ENCODE measurements at places on chromosomes 2 and 18.
A peak's percentile ranks its signal among the peaks of the same experiment; 100 is the strongest.

GRCh38 chr18:63161032-63161760, 158.4 kb downstream of the BCL2 start:
- peak; percentile 54 for DNase-seq

DNA sequence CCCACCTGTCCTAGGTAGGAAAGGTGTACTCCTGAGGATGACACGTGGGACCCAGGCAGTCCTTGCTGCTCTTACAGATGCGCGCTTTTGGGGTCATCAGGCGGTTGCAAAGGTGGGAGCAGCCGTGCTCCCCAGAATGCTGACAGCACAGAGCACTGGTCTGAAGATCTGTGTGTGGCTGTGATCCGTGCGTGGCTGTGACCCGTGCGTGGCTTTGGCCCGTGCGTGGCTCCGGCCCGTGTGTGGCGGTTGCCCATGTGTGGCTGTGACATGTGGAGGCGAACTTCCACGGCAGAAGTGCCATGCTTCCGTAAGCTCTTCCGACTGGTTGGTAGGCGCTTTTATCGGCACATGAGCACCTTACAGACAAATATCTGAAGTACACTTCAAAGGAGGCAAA, 270.0 kb downstream of the AGAP1 start:
- no peak for DNase-seq

DNA sequence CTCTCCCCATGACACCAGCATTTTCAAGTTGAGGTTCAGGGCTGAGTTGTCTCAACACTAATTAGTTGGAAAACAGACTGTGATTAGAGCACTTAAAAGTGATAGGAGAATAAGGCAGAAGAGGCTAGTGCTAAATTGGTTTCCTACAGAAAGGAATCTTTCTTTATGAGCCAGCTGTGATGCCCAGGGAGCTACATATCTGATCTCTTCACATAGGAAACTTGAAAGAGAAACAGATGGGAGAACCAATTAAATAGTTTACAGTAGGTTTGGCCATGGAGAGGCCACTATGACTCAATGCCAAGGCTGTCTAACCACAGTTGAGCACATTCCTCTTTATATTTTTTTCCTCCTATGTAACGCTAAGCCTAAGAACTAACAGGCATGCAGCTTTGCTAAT, 418.3 kb upstream of the CYRIA start:
- no peak for DNase-seq

- DNase-seq: peak; percentile 85
Observed at GRCh38 chr2:238158509-238159070, at the start of gene ERFE. Gene ERFE, plus strand, starts transcription at chr2:238158970. Its CDS starts 38 bp downstream, at chr2:238159008.

DNA sequence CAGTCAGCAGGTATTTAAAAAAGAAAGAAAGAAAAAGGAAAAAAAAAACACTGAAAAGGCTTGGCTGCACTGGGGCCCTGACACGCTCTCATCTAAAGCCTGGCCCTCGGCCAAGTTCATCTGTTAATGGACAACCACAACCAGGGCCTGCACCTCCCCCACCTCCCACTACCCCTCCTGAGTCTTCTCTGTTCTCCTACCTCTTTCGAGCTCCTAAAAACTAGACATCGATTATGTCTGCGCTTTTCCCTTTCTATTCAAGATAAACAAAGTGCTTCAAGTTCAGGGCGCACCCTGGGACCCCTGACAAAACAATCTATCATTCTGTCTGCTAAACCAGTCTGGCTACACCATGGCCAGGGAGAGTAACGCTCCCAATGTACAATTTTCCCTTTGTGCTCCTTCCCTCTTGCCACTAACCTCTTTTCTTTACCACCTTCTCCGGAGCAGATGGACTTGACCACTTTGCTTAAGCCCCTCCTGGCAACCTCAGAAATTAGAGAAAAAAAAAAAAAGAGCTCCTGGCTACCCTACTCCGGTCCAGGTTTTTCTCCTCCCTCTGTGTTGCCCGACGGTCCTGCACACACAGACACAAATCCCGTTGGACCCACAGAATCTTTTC, 22.7 kb downstream of the BCL11A start:
- DNase-seq: no peak

Data from GM13977 (cell line).